ENCODE measurements at places on chromosomes 12 and 14.

DNA sequence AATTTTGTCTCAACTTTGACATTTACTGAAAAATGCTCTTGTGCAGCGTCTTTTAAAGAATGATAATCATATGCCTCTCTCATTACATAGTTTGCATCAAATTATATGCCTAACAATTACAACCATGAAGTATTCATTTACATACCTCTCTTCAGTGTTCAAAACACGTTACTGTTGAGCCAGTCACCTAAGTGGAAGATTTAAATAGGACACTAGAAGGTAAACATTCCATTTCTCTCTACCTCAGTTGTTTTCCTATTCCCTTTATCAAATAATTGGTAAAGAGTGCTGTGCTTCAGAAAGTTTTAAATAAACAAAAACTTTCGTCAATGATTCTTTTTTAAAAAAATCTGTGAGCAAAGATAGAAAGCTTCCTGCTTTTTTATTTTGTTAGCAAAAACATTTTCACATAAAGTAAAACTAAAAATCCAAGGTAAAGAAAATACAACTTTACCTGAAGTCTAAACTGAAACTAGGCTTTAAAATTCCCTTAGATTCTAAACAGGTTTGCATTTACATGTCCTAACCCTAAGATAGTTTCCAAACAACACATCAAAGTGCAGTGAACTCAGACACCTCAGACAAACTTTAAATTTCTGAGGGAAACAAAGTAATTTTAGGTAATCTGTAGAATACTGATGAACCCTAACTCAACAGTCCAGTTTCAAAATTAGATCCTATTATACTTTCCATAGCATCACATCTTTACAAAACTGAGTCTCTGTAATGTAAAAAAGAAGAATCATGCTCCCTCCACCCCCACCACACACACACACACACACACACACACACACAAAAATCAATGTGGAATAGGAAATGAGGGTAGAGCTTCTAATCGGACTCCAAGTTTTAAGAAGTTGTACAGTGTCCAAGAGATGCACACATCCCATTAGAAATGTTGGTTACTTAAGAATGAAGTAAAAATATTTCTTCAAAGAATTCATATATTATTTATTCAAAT, 46.2 kb downstream of the PAWR start:
- ATAC-seq, result no peak

DNA sequence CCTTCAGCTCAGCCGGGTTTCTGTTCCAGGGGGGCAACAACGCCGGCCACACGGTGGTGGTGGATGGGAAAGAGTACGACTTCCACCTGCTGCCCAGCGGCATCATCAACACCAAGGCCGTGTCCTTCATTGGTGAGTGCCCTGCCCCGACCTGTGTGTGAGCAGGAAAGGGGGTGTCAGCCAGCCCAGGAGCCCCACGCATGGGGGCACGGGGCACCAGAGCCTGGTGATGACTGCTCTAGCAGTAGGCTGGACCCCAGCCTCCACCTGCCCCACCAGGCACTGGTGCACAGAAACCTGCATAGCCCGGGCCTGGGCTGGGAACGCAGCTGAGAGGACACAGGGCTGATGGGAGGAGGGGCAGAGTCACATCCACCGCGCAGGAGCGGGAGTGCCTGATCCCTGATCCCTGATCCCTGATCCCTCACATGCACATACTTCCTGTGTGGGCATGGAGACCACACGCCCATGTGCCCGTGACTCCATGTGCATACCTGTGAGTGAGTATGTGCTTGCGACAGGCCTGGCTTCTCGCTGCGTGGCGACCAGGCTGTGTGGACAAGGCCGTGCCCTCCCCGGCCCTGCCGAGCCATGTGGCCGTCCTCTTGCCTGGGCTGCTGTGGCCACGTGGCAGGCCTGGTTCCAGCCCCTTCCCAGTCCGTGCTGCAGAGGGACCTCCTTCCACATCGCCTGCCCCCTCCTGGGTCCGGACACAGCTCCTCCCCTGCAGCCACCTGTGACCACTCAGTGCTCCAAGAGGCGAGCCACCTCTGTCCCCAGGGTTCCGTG, 11.2 kb downstream of the ADSS1 start:
- no peak for ATAC-seq

- ATAC-seq, result peak; percentile 77
These were observed 159.4 kb downstream of the TSPAN9 start for GRCh38 chr12:3236345-3237187.

- ATAC-seq, result peak; percentile 70
These were observed 28.5 kb downstream of the PRIMA1 start for GRCh38 chr14:93759719-93760307.

- no peak for ATAC-seq
These were observed 71.0 kb upstream of the KRAS start for GRCh38 chr12:25321772-25322171.

DNA sequence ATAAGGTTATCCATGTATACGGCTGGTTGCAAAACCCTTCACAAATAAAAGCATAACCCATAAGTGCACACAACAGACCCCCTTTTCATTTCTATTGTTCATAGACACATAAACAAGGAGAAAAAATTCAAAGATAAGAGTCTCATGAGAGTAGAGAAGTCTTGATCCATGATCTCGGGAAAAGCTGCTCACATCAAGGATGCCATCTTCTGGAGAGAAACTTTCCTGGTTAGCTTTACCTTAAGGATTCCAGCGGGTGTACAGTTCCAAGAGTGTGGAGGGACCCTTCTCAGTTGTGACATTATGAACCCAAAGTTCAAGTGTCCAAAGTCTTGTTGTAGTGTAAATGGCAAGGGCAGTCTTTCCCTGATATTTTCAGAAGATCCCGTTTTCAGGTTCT, 144.5 kb downstream of the LLPH start:
- no peak for ATAC-seq

DNA sequence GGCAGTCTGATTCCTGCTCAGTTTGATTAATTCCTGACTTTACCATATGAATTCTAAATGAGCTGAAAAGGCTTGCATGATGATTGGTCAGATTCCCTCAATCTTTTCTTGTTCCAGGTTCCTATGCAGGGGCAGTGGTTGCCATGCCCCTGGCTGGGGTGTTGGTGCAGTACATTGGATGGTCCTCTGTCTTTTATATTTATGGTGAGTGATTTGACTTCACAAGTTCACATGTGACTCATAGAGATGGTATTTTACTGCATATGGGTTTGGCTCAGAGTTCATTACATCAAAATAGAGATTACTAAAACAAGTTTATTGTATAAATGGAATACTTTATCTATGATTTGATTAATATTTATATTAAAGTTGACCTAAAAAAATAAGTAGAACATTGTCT, 44.8 kb downstream of the SLC17A8 start:
- ATAC-seq, result no peak

DNA sequence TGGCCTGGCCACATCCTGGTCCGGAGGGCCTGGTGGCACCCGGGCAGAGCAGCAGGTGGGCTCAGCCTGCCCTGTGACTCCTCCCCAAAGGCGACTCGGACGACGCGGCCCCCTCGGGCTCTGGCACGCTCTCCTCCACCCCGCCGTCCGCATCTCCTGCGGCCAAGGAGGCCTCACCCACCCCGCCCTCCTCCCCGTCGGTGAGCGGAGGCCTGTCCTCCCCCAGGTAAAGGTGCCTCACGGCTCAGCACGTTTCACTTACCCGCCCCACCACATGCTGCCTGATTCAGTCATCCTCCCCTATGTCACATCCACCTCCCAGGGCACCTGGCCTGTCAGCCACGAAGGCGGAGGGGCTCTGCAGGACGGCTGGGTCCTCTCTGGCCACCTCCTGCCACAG, 6.8 kb upstream of the TEX22 start:
- ATAC-seq, result no peak

DNA sequence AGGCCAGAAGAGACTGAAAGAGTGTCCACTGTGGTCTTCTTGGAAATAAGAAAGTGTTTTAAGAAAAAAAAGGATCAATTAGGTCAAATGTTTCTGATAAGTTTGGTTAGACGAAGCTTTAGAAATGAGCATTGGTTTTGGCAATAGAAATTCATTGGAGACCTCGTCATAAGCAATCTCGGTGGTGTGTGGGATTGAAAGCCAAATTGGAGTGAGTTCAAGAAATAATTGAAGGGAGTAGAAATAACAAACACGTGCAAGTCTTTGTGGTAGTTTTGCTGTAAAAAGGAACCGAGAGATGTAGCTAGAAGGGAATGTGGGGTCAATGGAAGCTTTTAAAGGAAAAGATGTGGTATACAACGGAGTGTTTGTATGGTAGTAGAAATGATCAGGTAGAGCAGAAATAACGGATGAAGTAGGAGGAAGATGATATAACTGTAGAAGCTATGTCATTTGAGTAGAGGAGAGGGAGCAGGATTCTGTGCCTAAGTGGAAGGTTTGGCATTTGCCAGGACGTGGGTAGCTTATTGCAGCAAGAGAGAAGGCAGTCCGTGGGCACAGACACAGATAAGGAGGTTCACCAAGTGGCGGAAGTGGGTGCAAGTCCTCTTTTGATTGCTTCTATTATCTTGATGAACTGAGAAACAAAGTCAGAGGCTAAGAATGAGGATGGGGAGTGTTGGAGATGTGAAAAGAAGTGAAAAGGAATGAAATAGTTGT, 146.2 kb downstream of the DACT1 start:
- ATAC-seq, result no peak

DNA sequence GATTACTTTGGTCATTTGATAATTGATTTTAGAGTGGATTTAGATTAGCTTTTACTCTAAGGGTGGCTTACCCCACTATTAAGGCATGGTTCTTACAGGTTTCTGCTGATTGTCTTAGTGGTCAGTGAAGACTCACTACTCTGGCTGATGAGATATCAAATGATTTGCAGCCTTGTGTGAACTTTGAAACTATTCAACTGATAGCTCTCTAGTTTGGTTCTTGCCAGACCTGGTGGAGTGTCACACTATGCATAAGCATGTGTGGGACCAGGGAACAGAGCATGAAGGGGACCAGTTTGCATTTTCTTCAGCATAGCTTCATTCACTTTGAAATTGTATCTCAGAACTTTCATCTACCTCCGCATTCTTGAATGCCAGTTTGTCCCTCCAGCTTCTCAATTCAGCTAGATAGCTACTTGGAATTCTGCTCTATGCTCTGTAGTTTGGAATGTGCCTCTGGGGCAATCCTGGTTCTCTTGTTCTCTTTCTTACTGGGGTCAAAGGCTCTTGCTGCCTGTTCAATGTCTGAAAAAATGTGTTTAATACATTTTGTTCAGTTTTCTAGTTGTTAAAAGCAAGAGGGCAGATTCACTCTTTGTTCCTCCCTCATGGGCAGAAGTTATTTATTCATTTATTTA, 12.7 kb downstream of the SCYL2 start:
- ATAC-seq, result no peak

GRCh38 chr14:47778631-47779030, 103.2 kb upstream of the MDGA2 start:
- no peak for ATAC-seq

GRCh38 chr14:76121089-76121748, 30.5 kb upstream of the GPATCH2L start:
- no peak for ATAC-seq

DNA sequence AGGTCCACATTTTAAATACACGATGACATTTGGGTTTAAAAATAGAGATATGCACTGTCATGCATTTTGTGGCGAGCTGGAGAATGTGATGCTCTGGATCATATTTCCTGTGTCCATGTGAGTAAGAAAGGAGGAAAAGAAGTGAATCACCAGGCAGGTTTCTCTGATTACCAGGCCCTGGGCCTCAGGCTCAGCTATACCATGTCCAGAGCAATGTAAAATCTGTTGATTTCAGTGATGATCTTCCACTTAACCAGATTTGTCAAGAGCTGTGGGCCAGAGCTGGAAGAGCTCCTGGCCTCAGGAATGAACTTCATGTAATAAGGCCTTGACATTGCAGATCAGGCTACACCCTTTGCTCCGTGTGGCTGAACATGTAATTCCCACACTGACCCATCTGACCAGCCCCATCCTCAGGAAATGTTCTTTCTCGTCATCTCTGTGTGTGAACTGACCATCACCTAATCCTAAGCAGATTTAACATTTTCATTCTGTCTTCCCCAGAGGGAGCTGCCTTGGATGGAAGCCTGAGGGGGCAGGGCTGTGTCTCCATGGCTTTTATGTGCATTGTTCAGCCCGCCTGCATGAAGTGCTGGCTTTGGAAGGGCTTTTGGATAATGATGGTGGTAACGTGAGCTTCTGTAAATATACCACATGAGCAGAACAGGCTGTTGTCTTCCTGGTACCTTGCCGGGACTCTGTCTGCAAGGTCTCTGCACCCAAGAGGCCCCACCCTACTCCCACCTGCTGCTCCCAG, 54.5 kb downstream of the CRACR2A start:
- no peak for ATAC-seq

GRCh38 chr12:112243255-112244110, 118.1 kb downstream of the TRAFD1 start:
- no peak for ATAC-seq

DNA sequence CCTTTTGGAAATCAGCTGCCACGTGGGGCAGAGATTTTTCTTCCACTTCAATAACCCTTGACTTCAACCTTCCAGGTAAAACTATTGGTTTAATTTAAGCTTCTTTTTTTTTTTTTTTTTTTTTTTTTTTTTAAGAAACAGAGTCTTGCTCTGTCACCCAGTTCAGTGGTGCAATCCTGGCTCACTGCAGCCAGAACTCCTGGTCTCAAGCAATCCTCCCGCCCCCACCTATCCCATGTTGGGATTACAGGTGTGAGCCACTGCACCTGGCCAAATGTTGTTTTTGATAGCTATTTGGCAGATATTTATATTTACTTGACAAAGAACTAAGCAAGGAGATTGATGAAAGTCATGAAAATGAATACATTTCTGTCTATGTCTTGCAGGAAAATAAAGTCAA, 65.1 kb downstream of the SINHCAF start:
- ATAC-seq, result no peak

DNA sequence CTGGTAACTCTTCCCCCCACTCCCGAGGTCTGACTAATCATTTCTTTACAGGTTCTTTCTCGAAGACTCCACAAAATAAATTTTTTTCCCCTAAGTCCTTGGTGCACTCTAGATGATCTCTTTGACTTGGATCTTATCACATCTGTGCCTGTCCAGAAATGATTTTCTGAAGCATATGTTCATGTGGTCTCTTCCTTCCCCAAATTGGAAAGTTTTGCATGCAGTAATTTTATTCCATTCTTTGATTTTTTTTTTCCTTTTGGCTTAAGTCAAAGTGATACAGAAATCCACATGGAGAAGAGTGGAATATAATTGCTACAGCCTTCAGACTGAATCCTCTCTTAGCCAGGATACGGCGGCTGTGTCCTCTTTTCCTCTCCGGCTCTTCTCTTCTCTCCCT, 213.3 kb downstream of the BMP4 start:
- ATAC-seq, result no peak
